Stimulated activated CD4-positive, alpha-beta T cell treated with anti-CD3 and anti-CD28 coated beads, Interleukin-12 subunit alpha, Interleukin-12 subunit beta, amount 100 ng/mL, for 4 hours (primary cell): ENCODE measurements at places on chromosomes 5 and 9.

- no peak for DNase-seq
Measured at GRCh38 chr5:147985608-147986007, 78.2 kb upstream of the SPINK5 start.

DNA sequence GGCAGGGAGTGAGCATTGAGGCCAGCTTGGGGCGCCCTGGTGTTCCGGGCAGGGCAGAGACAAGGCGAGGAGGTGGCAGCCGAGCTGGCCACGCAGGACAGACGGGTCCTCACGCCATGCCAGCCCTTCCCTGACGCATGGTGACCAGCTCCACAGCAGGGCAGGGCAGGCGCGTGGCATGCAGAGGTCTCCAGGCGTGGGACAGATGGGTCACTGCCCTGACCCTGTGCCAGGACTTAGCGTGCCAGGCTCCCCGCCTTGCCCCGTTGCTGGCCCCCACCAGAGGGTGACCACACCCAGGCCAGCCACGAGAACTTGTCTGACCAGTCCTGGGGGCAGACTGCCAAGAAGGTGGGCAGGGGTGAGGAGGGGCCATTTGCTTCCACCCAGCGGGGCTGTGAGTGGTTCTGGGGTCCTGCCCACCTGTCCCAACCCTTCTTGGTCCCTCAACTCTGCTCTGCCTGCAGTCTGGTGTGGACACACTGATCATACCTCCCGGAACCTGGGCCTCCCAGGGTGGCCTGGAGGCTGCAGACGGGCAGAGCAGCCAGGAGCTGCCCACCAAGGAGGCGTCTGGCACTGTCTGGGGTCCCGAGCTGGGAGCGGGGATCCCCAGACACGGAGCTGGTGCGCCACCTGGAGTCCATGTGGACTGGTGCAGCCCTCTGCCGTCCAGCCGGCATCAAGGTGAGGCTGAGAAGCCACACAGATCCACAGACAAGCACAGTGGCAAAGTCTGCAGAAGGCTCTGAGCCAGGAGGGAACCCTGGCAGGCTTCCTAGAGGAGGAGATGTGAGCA is at the start of gene RNF224:
TSS of gene RNF224 (plus strand) at position 449 of the 799 bp plus-strand sequence. CDS start 834 bp downstream, outside the sequence.
- peak; percentile 75 for DNase-seq

DNA sequence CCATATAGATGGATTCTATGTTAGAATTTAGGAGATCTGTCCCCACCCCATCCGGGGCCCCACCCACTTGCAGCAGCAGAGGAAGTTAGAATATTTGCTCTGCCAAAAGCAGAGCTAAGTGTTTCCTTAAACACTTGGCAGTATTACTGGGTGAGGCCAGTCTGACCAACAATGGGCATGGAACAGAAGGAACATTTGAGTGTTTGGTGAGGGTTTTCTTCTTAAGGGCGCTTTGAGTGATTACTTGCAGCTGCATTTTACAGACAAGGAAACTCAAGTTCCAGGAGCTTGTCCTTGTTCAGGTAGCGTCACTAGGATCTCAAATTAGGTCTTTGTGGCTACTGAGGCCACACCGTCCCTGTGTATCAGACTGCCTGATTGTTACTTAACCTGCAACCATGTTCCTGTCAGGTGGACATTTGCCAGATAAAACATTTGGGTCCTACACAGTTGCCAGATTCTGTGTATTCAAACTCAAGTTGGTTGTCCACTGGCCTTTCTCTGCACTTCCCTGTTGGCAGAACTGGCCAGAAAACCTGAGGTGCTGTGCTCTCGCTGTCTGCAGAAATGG is 59.3 kb downstream of the SLC46A2 start:
- no peak for DNase-seq

GRCh38 chr9:88923653-88924288 is 67.5 kb upstream of the S1PR3 start:
- no peak for DNase-seq

- DNase-seq = no peak
Measured at GRCh38 chr9:119907056-119907455, 537.8 kb upstream of the BRINP1 start.

GRCh38 chr9:117444501-117444900 is 29.6 kb upstream of the ASTN2 start:
- no peak for DNase-seq

DNA sequence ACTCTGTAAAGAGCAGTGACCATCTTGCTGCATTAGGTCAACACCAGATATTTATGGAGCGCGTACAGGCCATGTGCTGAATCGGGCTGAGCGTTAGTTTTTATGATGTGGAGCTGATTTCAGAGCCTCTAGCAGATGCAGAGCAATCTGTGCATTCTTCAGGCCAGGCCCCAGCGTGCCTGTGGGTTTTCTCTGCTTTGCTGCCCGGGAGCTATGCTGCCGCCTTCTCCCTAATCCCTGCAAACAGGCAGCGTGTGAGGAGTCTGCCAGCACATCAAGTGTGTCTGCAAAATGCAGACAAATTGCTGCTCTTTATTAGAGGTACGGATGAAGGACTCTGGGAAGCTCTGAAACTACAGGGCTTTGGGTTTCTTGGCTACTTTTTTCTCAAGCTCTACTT is 170.0 kb downstream of the NTRK2 start:
- DNase-seq = no peak

- peak; percentile 64 for DNase-seq
Measured at GRCh38 chr9:112174222-112174964, 704 bp downstream of the SUSD1 start.

DNA sequence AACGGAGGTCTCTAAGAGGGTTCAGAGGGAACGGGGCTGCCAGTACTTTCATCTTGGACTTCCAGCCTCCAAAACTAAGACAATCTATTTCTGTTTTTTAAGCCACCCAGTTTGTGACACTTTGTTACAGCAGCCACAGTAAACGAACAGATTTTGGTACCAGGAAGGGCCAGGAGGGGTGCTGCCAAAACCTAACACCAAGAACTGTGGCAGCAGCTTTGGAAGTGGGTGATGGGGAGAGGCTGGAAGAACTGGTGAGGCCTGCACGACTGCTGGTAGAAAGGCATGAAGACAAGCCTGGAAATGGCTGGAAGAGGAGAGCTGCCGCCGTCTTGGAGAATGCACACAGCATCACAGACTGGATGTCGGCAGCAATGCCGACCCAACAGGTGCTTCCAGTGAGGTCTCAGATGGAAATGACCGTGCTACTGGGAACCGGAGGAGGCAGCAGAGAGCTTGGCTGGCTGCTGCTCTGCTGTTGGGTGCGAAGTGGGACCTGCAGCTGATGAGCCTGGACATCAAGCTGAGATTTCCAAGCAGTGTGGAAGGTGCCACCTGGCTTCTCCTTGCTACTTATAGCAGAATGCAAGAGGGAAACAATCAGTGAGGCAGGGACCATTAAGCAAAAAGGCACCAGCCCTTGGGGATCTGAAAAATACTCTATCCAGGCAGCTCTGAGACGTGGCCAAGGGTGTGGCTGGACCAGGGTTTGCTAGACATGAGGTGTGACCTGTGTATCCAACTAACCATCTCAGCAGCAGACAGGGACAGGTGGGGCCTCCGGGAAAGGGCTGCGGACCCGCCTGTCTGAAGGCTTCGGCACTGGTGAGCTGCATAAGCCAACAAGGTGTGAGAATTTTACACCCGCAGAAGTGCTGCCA is 4.7 kb upstream of the TMEM210 start:
- DNase-seq = no peak

- no peak for DNase-seq
Measured at GRCh38 chr9:120386390-120387131, 193.4 kb downstream of the CDK5RAP2 start.

GRCh38 chr5:77144837-77145139 is 57.7 kb upstream of the ZBED3 start:
- DNase-seq = no peak

DNA sequence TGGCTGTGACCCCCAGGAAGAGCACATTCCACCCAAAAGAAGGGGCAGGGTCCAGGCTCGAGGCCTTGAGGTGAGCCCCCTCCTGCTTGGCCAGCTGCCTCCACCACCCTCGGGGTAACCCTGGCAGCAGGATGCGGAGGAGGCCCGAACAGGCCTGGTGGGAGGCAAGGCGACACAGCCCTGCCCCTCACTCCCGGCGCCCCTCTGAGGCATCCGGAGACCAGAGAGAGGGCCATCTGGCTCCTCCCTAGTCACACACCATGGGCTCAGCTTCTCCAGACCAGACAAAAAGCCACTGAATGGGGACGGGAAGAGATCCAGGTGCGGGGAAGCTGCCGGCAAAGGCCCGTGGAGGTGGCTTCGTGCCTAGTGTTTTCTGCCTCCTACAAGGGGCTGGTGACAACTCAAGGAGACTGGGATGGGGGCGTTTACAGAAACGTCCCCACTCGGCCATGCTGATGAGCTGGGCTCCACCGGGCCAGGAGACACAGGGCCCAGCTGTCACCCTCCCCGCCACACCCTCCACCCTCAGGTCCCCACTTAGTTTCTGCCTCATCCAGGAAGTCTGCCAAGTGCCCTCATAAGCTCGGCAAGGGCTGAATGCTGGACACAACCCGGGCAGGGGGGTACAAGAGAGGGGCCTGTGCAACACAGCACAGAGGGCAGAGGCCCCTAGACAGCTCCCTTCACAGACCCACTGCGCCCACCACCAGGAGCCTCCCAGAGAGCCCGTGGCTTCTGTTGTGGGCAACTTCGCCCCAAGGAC is 41.9 kb downstream of the NACC2 start:
- DNase-seq = no peak

- no peak for DNase-seq
Measured at GRCh38 chr5:91401175-91401574, 18.1 kb upstream of the ARRDC3 start.

DNA sequence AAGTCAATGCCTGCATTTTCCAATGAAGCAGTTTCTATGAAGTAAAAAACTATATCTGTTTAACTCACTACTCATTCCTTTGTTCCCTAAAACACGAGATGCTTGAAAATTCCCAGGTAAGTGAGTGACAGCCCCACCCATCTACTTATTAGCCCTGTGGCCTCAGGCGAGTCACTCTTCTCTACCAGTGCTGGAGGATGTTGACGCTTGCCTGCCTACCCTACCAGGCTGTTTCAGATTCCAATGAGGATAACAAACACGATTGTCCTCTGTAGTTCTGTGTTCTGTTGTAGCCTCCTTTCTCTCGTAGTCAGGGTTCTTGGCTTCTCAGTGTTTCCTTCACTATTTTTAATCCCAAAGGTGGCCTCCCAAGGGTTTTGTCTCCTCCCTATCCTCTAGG is 388.8 kb downstream of the KDM4C start:
- no peak for DNase-seq

GRCh38 chr5:131994090-131994489 is 17.4 kb downstream of the ACSL6 start:
- DNase-seq = no peak

DNA sequence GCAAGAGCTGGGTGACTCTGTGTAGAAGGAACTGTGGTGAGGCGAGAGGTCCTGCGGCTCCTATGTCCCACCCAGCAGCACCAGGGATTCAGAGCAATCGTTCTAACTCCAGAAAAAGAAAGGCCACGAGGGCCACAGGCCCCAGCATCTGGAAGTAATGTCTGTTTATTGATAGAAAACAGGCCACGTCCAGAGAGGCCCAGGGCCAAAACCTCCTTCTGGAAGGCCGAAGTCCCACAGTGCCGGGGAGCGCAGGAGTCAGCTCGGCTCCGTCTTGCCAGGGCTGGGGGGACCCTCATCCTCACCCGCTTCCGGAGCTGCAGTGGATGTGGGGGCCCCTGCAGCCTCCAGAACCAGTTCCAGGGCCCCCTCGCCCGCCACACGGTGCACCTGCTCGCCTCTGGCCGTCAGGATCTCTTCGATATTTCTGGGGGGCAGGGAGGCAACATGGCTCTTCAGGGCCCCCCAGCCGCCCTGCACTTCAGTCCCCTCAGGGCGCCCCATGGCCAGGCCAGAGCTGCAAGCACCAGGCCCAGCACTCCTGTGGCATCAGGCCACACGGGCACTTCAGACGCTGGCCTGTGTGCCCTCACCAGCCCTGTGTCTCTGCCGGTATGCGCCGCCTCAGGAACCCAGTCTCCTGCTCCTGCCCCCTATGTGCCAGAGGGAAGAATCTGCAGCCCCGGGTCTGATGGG is 1.6 kb downstream of the DNLZ start:
- no peak for DNase-seq

- DNase-seq = no peak
Measured at GRCh38 chr5:134226441-134227192, 744 bp upstream of the PPP2CA start.

DNA sequence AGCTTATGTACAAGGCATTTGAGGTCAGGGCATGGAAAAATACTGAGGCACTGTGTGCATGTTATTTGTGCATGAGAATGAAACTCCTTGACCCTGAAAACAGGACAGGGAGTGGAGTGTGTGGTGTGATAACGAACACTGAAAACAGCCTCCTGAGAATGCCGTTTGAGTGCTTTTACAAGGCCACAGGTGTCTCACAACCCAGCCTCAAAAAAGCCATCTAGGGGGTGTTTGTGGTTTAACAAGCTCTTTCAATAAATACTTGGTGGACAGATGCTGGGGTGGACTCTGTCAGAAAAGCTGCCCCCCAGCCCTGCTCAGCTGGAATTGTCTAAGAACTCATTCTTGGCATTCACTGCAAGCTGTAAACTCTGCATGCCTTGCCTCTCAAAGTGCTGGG is 94.0 kb upstream of the SLC25A48 start:
- no peak for DNase-seq

DNA sequence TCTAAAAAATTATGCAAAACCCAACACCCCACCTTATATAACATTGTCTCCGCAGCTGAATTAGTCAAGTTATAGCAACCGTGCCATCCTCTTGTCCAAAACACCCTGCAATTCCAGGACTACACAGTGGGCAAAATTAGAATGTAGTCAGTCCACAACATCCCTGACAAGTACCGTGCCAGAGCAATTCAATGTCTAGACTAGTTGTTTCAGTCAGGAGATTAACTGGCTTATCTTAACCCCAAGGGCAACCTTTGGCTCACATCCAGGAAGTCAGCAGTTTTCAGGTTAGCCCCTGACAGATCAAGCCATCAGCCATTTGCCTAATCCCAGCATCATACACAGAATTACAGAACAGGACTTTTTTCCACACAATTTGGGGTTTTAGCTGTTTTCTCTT is 240.8 kb upstream of the TMEM161B start:
- DNase-seq = no peak

DNA sequence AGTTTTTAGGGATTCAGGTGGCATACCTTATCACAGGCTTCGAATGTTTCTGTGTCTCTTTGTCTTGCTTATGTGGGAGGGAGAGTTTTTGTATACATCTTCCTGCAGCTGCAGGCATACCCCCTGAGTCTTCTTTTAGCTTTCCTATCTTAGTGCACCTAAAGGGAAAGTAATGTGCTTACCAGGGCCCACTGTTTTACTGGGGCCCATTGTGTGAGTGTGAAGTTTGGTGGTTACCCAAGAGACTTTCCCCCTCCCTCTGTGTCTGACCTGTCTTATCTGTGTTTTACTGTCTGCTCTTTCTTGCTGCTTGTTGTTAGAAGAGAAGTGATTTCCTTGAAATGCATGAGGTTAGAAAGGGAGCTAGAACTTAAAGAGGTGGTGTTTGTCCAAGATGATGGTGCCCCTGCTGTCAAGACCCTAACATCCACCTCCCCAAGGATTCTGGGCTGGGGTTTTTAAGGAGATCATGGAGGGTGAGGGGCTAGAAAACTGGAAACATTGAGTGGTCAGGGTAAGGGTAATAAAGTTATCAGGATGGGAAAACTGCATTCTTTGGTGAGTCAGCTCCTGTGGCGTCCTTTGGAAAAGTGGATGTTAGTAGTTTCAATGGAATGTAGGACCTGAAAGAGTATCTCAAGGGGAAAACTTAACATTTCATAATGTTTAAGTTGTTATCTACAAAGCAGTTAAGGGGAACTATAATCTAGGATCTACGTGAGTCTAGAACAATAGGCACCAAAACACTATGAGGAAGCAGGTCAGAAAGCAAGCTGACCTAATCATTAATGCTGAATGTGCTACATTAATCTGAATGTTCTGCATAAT is 583.5 kb upstream of the TUSC1 start:
- no peak for DNase-seq

GRCh38 chr9:21711504-21711903 is 90.9 kb upstream of the MTAP start:
- no peak for DNase-seq
